Right renal cortex interstitium (tissue), 3 donors: ENCODE measurements at places on chromosomes 5 and 9. TPM values are rescaled to one million over a fixed set of nuclear protein-coding genes. Genes with fewer than 3 reads are reported as not detected.

DNA sequence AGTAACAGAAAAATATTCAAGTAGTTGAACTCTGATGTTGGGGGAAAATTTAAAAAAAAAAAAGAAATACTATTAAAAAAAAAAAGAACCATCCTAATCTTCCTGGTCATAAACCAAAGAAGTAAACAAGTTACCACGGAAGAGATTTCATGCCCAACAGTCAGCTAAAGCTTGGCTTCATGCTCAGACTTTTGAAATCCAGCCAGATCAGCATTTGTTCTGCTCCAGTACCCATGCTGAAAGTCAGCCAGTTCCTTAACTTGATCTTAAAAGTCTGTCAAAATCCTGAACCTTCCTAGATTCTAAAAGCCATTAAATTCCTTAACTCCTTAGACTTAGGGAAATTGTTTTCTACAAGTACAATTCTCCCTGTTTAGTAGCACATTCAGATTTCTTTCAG lies 908.7 kb upstream of the CDH9 start:
- peak; percentile 14 for DNase-seq

DNA sequence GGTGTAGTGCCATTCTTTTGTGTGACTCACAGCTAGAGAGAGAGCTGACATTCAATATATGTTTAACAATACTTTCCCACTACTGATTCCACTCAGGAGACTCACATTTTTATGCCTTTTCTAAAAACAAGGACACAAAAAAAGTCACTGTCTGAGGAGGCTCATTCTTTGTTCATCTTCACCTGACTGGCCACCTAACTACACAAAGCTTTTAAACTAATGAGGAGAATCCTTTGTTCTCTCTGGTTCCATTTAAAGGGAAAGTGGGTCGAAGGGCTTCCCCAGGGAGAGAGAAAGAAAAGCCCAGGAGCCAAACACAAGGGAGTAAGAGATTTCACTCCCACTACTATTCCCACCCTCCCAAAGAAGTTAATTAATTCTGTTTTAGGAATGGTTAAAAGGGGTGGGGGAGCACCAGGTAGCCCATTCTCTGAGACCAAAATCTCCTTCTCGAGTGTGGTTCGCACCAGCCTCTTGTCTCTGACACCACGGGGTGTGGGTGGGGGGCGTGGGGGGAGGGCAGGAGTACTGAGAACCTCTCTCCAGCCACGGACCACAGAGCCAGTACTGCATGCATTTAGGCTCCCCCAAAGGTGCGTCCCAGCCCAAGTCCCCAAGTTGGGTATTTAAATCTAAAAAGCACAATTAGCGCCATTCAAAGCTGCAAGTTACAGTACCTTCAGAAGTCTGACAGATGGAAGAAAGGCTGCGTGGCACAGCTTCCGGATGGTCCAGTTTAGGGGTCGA lies 747 bp downstream of the TRPM3 start:
- DNase-seq = no peak

SMIM33 gene
- polyA plus RNA-seq = not detected

GRCh38 chr9:127027694-127028093 lies 94.7 kb downstream of the ANGPTL2 start:
- DNase-seq = no peak

- DNase-seq = no peak
Measured at GRCh38 chr9:122991370-122991830, 42.1 kb upstream of the GPR21 start.

BARHL1 gene
- not detected for polyA plus RNA-seq

GRCh38 chr9:134885001-134885678 lies 4.5 kb downstream of the FCN2 start:
- DNase-seq = no peak

DNA sequence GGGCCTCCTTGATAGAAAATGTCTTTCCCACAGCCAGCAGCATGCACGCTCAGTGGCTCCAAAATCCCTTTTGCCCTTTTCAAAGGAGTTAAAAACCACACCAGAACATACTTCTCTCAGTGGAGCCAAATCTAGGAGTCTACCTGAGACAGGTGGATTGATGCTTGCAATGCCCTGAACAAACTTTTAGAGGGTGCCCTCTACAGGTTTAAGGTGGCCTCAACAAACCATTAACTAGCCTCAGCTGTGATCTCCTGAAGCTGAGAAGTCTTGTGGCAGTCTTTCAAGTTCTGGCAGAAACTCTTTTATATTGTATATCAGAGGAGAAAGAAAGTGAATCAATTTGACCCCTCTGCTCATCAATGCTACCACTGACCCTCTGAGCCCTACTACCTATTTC lies 125.4 kb downstream of the MED27 start:
- no peak for DNase-seq

- DNase-seq = no peak
Measured at GRCh38 chr5:73253047-73253660, 80.2 kb downstream of the TMEM174 start.

- no peak for DNase-seq
Measured at GRCh38 chr5:145975361-145976066, 39.1 kb downstream of the SH3RF2 start.

GRCh38 chr5:94693845-94694370 lies 75.4 kb downstream of the SLF1 start:
- no peak for DNase-seq

- no peak for DNase-seq
Measured at GRCh38 chr5:1546556-1546955, 22.8 kb upstream of the LPCAT1 start.

PCDHGC5 gene
- 0.32 TPM for polyA plus RNA-seq

DNA sequence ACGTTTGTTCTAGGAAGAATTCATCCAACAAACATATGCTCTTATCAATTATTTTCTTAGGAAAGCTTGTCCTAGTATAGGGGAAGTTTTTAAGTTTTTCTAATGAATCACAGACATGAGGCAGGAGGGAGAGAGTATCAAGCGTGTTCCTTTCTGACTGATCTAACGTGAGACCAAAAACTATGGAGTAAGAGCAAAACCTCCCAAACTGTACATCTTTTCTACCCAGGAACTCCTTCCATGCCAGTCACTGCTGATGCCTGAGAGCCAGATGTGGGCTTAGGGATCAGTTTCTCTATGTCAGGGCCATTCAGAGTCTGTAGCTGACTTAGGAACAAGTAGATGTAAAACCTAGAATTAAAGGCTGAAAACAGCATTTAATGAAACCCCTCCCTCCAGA lies 51.7 kb upstream of the NFIB start:
- DNase-seq = no peak

CNTNAP3 gene
- polyA plus RNA-seq = 4.2 TPM

- no peak for DNase-seq
Measured at GRCh38 chr5:132257131-132258101, at the start of gene PDLIM4. PDLIM4 (plus strand) TSS chr5:132257696; CDS start chr5:132257735, 39 bp downstream.

- no peak for DNase-seq
Measured at GRCh38 chr5:31561946-31562345, 29.8 kb downstream of the C5orf22 start.

- no peak for DNase-seq
Measured at GRCh38 chr9:133788045-133788818, 50.1 kb upstream of the SARDH start.

- DNase-seq = no peak
Measured at GRCh38 chr9:111668026-111668573, 6.7 kb downstream of the GNG10 start.

- no peak for DNase-seq
Measured at GRCh38 chr9:70563431-70564204, 149.2 kb upstream of the KLF9 start.

- DNase-seq = no peak
Measured at GRCh38 chr9:19231126-19231903, 822 bp downstream of the DENND4C start.

DNA sequence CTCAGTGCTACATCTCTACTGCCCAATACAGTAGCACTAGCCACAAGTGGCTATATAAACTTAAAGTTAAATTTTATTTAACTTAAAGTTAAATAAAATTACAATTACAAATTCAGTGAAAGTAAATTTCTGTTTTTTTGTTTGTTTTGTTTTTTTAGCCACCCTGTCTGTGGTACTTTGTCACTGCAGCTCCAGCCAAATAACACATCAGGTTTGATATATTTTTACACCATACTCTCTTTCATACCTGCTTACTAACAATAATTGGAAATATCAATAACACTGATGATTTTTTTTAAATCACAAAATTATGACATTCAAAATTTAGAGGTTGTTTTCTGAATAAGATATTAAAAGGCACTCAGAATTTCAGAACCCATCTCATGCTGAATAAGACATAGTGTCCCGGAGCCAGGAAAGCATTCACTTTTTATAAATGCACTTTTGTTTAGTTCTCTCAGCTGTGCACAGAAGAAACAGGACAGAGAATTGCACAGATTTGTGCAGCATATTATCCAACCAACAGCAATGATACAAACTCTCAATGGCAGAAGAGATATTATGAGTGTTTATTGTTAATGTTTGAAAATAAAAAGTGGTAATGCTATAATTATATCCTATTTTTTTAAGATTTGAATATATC lies 92.6 kb downstream of the EDIL3 start:
- no peak for DNase-seq

GRCh38 chr5:1662559-1663085 lies 137.0 kb downstream of the MRPL36 start:
- no peak for DNase-seq

DNA sequence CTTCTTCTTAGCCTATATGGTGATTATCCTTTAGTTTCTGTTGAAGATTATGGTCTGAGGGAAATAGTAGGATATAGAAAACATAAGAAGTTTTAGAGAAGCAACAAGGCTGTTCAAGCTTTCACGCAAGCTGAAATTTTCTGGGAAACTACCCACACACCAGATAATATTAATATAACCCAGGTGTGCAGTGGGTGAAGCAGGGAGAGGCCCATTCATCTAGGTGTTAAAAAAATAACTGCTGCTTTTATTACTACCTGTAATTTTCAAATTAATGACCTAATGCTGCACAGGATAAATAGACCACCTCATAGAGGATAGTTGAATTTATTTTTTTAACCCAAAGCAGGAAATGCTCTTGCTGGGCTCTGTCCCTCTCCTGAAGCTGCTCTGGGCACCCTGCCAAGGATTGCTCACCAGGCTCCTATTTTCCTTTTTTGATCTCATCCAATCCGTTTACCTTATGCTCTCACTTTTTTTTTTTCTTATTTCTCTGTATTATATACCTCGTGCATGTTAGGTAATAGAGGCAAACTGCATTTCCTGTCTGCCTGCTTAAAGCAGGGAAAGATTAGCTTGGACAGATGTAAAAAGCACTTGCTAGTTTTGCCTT lies 124.3 kb upstream of the SLC12A2 start:
- DNase-seq = peak; percentile 30

DNA sequence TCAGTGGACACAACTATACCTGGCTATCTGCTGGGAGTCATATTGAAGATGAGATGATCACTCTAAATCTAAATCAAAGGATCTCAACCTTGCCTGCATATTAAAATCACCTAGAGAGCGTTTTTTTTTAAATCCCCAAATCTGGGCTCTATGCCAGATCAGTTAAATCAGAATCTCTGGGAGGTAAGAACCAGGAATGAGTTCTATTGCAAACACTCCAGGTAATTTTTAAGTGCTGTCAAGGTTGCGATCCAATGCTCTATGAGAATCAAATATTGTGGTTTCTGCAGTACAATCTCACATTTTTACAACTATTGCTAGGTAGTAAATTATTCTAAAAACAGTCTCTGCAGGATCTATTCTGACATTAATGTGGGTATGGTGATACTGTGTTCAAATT lies 202.3 kb upstream of the OR13F1 start:
- DNase-seq = no peak

GRCh38 chr9:13569602-13570067 lies 290.1 kb upstream of the MPDZ start:
- DNase-seq = no peak

- DNase-seq = no peak
Measured at GRCh38 chr5:72920690-72921502, 34.9 kb upstream of the FCHO2 start.

PSD2 gene
- 2.2 TPM for polyA plus RNA-seq

NRARP gene
- polyA plus RNA-seq = 6.4 TPM

GRCh38 chr9:72462340-72462739 lies 59.1 kb upstream of the TMC1 start:
- DNase-seq = no peak

CNTLN gene
- 14.9 TPM for polyA plus RNA-seq

DNA sequence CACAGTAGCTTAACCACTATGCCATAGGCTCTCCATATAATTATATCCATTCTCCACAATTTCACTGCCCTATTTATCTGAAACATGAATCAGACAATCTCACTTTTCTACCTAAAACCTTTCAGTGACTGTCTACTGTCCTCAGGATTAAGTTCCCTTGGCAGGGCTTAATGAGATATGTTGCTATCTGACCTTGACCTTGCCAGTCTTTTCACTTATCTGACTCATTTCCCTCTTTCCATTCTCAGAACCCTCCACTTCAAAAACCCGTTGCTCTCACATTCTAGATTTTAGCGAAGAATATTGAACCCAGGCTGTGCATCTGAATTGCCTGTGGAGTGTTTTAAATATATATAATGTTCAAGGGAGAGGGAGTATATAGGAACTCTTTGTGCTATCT lies 452.1 kb upstream of the MPDZ start:
- no peak for DNase-seq

GRCh38 chr5:176652136-176652535 lies 4.9 kb downstream of the TSPAN17 start:
- no peak for DNase-seq

IL5 gene
- polyA plus RNA-seq = not detected

GRCh38 chr5:91595424-91595823 lies 212.3 kb upstream of the ARRDC3 start:
- no peak for DNase-seq

TSSK1B gene
- not detected for polyA plus RNA-seq

LCN6 gene
- polyA plus RNA-seq = not detected

DDX4 gene
- polyA plus RNA-seq = not detected

GRCh38 chr9:127186806-127187205 lies 64.4 kb upstream of the ANGPTL2 start:
- DNase-seq = no peak

RASEF gene
- 8.0 TPM for polyA plus RNA-seq

DNA sequence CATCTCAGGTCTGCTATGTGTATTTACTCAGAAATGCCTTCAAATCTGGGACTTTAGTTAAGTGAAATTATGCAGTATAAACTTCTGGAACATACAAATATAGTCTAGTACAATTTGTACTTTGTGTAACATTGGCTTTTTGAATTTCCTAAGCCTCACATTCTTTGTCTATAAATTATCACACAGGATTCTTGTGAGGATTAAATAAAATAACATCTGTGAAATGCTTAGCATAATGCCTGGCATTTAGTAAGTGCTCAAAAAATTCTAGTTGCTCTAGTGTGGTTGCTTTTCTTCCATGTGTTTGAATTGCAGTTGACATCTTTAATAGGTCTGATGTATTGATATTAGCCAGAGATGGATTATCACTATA lies 2.6 kb downstream of the HMMR start:
- DNase-seq = no peak

GRCh38 chr9:130933114-130934046 lies 5.7 kb downstream of the FIBCD1 start:
- DNase-seq = no peak
